ENCODE measurements at places on chromosomes 7 and 10.
A peak's percentile ranks its signal among the peaks of the same experiment; 100 is the strongest.

DNA sequence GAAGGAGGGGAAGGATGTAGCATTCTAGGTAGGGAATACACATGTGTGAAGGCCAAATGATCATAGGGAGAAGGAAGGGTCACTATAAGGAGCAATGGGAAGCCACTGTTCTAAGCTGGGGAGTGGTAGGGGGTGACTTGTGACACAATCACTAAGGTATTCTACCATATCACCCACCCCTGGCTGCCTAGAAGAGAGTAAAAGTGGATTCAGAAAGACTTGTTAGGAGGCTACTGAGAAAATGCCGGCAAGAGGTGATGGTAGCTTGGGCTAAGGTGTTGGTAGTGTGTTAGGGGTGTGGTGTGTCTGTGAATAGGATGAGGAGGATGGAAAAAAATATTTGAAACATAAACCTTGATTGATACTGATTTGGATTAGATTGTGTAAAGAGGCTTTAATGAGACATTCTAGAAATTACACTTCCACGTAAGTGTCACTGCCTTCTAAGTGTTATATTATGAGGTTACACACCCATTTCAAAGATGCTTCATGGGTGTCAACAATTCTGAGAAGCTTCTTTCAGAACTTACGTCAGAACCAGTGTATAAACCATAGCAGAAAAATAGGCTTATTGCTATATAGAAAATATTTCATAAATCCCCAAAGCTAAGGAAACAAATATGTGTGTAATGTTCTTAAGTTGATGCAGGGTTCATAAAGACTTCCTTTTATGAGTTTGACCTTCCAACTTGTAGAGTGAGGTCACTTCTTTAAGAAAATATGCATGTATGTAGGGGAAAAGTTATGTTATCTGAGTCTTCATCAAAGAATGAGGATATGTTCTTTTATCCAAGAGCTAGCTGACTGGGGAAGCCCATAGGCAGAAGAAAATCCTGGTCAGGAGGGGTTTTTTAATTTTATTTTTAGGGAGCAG, 5.6 kb upstream of the BPGM start:
- no peak for DNase-seq

DNA sequence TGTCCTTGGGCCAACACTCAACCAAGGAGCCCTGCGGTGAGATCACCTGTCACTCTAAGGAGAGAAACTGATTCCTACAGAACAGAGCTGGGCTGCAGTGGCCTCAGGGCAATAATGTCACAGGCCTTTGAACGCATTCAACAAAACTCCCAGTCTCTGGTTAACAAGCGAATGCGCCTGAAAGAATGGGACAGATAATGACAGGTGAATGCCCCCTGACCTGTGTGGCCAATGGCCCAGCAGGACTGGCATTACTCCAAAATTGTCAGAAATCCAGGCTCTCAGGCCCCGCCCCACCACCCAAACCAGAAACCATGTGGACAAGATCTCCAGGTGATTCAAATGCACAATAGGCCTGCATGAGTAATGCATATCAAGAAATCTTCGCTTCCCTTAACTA, 277.7 kb upstream of the KLF6 start:
- DNase-seq, result no peak

- peak; percentile 97 for DNase-seq
These were observed 5.8 kb upstream of the POLM start for GRCh38 chr7:44087911-44088838.

DNA sequence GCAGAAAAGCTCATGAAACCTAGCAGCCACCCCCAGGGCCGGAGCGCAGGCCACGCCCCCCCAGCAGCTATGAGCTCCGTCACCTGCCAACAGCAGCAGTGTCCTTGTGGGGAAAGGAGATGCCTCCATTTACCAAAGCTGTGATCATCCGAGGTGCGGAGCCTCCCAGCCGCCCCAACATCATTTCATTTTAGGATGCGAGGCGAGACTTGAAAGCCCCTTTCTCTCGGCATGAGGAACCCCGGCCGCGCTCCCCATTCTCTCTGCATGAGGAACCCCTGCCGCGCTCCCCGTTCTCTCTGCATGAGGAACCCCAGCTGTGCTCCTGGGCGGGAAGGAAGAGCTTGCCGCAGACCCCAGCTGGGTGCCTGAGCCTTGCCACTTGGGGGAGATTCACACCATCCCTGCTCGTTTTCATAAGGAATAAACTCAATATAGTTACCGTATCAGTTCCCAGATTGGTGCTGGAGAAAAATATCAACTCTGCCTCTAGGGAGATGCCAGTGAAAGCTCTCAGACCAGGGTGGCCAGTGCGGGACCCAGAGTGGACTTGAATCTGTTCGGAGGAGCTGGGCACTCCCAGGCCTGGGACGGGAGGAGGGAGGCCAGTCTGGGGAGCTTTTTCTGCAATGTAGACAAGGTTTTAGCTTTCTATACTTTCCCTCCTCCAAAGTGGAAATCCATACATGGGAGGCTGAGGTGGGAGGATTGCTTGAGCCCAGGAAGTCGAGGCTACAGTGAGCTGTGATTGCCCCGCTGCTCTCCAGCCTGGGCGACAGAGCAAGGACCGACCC, 35.0 kb downstream of the JAKMIP3 start:
- no peak for DNase-seq

DNA sequence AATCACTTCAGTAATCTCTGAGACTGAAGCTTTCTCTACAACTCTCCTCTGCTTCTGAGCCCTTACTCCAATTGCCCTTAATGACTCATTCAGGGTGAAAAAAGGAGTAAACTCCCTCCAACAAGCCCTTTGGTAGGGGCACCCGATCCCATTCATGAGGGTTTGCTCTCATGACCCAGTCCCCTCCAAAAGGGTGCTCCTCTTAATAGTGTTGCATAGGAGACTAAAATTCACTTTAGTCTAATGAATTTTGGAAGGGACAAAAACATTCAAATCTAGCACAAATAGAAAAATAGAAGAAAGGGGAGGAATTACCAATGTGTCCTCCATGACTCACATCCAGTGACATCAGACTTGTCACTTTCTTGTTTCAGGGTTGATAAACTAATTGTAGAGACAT, 66.2 kb upstream of the CCNY start:
- peak; percentile 43 for DNase-seq

- no peak for DNase-seq
These were observed 980.0 kb downstream of the DNAJB9 start for GRCh38 chr7:109549471-109550193.

- no peak for DNase-seq
These were observed 333.6 kb downstream of the LRRTM3 start for GRCh38 chr10:67259319-67259929.

DNA sequence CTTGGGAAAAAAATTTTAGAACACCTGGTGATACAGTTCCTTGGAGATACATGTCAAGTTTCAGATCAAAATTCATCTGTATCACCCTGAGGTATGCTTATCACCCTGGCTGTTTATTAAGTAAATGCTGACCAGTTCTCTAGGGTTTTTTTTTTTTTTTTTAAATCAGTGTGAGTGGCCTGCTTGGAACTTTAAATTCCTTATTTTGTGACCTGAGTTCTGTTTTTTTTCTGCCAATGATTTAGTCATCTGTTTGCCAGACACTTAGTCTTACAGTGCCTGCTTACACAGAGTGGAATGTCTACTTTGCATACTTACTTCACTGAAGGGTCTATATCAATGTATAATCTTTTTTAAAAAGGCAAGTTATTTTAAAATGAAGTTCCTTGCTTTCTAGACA, 1.8 kb downstream of the TSPAN13 start:
- peak; percentile 54 for DNase-seq

GRCh38 chr10:384538-385305, 249.5 kb downstream of the ZMYND11 start:
- no peak for DNase-seq

- DNase-seq, result peak; percentile 68
These were observed 117.2 kb upstream of the ADCY1 start for GRCh38 chr7:45456747-45457524.

DNA sequence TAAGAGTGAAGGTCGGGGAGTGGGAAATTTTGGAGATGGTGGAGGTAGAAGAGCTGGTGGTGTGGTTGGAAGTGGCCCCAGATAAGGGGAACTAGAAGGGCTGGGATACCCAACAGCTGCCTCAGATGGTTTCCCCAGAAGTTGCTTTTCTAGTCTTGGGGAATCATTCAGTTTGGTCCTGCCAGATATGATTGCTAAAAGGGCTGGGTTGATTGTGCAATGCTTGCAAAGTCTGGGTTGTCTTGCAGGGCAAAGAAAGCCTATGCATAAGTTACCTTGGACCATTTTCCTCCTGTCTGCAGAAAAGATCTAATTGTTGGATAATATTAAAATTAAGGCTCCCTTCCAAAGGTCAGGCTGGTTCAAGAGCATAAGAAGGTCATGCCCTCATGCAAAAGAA, 213.8 kb upstream of the ZNF804B start:
- DNase-seq, result no peak

- DNase-seq, result no peak
These were observed 79.7 kb downstream of the LHPP start for GRCh38 chr10:124541076-124541903.

DNA sequence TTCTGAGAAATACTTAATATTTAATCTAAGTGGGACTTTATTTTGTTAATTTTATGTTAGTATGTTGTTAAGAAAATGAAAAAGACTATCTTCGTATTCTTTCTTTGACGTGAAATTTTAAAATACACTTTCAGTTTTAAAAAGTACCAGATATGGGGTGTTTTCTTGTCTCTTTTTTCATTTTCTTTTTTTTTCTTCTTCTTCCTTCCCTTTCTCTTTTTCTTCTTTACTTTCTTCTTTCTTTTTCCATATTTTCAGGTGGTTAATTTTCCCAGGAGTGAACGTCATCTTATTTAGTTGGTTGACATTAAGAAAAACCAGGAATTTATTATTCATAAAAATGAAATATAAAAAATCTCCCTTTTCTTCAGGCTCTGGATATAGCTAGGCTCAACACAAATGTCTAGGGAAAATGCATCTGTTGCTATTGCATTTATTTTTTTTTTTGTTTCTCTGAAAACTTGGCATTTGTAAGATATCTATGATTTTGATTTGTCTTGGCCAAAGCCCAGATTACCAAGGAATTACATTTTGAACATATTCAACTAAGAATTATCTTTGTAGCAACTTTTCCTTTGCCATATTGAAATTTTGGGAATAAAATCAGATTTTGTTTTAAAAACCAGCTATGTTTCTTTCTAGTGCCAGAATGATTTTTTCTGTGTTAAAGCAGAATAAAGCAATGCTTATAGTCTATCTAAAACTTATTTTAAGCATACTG, 241.3 kb upstream of the FOXP2 start:
- no peak for DNase-seq

DNA sequence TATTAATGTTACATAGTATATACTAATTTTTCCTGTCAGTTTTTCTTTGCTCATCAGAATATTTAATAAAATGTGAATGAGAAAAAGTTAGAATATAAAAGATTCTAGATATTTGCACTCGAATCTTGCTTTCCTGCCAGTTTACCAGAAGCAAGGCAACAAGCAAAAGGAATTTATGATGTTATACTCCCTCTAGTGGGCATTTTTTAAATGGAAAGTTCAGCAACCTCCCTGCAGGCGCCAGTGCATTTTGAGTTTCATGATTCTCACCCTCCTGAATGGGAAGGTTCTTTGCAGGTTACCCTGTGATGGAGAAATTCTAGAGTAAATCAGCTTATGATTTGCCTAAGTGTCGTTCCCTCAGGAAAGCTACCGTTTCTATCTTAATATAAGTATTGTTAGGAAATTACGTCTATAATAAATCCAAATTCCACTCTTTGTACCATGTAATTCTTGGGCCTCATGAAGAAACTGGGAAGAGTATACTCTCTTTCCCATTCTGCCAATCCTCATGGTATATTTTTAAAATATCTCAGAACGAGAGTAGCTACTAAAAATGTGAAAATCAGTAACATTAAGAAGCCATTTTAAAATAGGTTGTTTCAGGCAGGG, 350.0 kb downstream of the CRPPA start:
- peak; percentile 71 for DNase-seq

DNA sequence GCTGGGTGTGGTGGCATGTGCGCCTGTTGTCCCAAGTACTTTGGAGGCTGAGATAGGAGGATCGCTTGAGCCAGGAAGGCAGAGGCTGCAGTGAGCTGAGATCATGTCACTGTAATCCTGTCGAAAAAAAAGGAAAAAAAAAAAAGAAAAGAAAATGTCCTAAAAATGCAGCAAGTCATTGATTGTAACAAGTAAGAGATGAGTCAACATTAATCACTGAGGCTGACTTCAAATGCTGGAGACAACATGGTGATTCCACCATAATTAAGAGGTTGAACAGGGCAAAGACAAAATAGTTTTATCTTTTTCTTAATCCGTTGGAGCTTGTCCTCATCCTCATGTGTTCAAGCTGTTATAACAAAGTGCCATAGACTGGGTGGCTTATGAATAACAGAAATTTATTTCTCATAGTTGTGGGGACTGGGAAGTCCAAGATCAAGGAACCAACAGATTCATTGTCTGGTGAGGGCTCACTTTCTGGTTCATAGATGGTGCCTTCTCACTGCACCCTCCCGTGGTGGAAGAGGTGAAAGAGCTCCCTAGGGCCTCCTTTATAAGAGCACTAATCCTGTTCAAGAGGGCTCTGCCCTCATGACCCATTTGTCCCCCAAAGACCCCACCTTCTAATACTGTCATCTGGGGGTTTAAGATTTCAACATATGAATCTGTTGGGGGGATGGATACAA, 60.3 kb downstream of the TBXAS1 start:
- peak; percentile 69 for DNase-seq

DNA sequence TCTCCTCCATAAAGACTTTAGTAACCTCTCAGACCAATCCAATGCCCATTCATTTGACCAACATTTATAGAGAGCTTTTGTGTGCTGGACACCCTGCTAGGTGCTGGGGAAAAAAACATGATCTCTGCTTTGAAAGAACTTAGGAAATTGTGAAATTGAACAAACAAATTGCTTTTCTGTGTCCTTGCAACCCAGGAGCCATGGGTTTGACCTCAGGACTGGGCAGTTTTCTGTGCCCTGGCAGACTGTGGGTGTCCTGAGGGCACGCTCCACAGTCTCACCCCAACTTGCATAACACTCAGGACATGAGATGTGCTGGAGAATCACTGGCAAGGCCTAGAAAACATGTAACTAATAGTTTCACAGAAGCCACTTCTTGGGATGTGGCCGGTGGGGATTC, 429.1 kb upstream of the ZMIZ1 start:
- no peak for DNase-seq

DNA sequence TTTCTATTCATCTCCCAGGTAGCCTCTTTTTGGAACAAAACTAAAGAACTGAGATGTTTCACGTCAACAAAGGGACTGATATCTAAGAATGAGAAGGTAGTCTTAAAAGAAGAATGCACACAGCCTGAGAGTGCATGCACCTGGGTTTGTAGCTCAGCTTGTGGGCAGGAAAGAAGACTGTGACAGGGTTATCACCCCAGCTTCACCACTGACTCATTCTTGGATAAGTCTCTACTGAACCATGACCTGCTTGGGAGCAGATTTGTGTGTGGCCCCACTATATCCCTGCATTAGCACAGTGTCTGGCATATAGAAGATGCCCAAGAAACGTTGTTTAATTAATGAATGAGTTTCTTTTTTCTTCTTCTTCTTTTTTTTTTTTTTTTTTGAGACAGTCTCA, 187.5 kb downstream of the GPAM start:
- no peak for DNase-seq

- no peak for DNase-seq
These were observed 7.5 kb downstream of the MRPL43 start for GRCh38 chr10:100979791-100980272.

Data from M059J (cell line).